Kasumi-1 (cell line): ENCODE measurements at places on chromosomes 2 and 18.

GRCh38 chr2:99255491-99256318, at the start of gene LYG2:
Gene LYG2 (minus strand): TSS chr2:99255666. CDS start chr2:99254260, 1,406 bp downstream.
- DNase-seq = peak; percentile 92

- DNase-seq = peak; percentile 0
Observed at GRCh38 chr2:238427435-238428162, 872 bp downstream of the ASB1 start.

GRCh38 chr18:22171258-22172119, 2.1 kb downstream of the GATA6 start:
- no peak for DNase-seq

- DNase-seq = no peak
Observed at GRCh38 chr18:72041313-72042032, 502.7 kb downstream of the CBLN2 start.

DNA sequence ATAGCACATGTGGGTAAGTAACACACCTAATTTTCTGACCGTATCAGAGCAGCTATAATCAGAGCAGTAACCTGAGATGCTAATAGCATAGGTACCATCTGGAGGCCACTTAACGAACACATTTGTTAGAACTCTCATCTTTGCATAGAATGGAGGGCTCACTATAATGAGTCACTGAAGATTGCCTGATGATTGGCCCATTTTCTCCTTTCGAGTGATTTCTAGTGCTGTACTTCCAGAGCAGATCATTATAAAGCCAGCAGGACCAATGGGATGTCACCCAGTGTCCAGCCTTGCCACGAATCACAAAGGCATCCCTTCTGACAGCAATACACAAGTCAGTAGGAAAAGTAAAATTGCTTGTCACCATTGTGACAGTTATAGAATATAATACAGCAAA, 81.7 kb upstream of the REV1 start:
- no peak for DNase-seq

- no peak for DNase-seq
Observed at GRCh38 chr2:95060446-95061118, 35.1 kb downstream of the MAL start.

GRCh38 chr18:36547544-36547943, 250.0 kb downstream of the FHOD3 start:
- DNase-seq = no peak

GRCh38 chr2:104468846-104469245, 385.1 kb upstream of the POU3F3 start:
- DNase-seq = no peak

GRCh38 chr2:26692279-26692896, at the start of gene KCNK3:
Gene KCNK3 (plus strand): TSS chr2:26692722. CDS start chr2:26692876, 154 bp downstream.
- no peak for DNase-seq
